ENCODE measurements at places on chromosomes 1 and 21.
A peak's percentile ranks its signal among the peaks of the same experiment; 100 is the strongest.

GRCh38 chr1:182484067-182484466, 34.1 kb downstream of the RGSL1 start:
- no peaks in the 10 kb centered on the region for H3K4me1 ChIP-seq
- H3K27ac ChIP-seq: no peak overlapping the region
- no peaks in the 10 kb centered on the region for H3K36me3 ChIP-seq

GRCh38 chr1:30378991-30379581, 344.3 kb downstream of the MATN1 start:
- no peaks in the 10 kb centered on the region for H3K36me3 ChIP-seq
- DNase-seq: no peak
- H3K4me3 ChIP-seq: no peak overlapping the region
- no peaks in the 10 kb centered on the region for H3K4me1 ChIP-seq
- no peaks in the 10 kb centered on the region for H3K27me3 ChIP-seq

GRCh38 chr1:8670371-8670818, 147.0 kb downstream of the RERE start:
- DNase-seq: no peak
- H3K27me3 ChIP-seq: no peaks in the 10 kb centered on the region
- no peak overlapping the region for H3K4me3 ChIP-seq
- H3K4me1 ChIP-seq: peaks cover 2% of the 10 kb centered on the region
- no peaks in the 10 kb centered on the region for H3K36me3 ChIP-seq

- H3K27me3 ChIP-seq: no peaks in the 10 kb centered on the region
- no peak overlapping the region for H3K4me3 ChIP-seq
- no peak for DNase-seq
- H3K36me3 ChIP-seq: no peaks in the 10 kb centered on the region
Observed at GRCh38 chr1:201791779-201792173, 37.2 kb upstream of the IPO9 start.

DNA sequence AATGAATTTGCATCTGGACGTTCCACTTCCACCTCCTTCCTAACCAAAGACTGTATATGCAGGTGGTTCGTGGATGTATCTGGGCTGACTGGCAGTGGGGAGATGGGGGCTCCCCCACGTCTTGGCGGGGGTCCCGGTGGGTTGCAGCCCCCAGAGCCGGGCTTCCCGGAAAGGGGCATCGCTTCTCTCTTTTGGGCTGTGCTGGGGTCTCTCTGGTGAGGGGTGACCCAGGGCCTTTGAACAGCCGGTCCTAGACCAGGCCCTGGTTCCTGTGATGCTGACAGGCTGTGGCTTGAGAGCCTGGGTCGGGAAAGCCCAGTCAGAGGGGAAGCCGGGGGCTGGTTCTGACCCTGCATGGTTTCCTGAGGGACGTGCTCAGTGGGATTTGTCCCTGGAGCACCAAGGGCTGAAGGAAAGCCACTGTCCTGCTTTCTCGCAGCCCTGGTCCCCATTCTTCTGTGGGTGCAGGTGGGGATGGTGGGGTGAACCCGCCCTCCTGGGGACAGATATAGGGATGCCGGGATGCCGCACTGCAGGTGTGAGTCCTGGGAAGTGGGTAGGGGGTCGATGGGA, 29.8 kb downstream of the COL18A1 start:
- peaks cover 4% of the 10 kb centered on the region for H3K4me1 ChIP-seq
- peaks cover 4% of the 10 kb centered on the region for H3K27me3 ChIP-seq
- DNase-seq: no peak
- no peak overlapping the region for H3K4me3 ChIP-seq
- no peaks in the 10 kb centered on the region for H3K36me3 ChIP-seq

GRCh38 chr1:84971957-84972356, 25.0 kb downstream of the MCOLN2 start:
- no peak for DNase-seq
- H3K27me3 ChIP-seq: no peaks in the 10 kb centered on the region
- no peak overlapping the region for H3K4me3 ChIP-seq
- no peak overlapping the region for H3K27ac ChIP-seq
- no peaks in the 10 kb centered on the region for H3K36me3 ChIP-seq
- H3K4me1 ChIP-seq: no peaks in the 10 kb centered on the region

DNA sequence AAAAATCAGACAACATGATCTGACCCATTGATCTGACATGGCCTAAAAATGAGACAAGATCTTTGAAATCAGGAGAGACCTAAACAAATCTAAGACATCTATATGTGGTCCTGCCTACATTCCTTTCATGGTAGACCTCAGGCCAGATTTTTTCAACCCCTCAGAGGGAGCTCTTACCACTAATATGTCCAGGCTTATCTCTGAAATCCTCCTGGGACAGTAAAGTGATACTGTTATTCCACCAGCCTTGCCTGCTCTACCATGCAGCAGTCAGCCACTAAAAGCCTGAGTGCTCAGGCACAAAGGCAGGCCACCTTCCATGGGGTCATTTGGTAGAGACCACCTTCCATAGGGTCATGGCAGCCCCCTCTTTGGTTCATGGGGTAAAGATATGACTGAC, 126.9 kb downstream of the TBX15 start:
- DNase-seq: no peak
- no peaks in the 10 kb centered on the region for H3K4me1 ChIP-seq
- H3K36me3 ChIP-seq: no peaks in the 10 kb centered on the region
- no peaks in the 10 kb centered on the region for H3K27me3 ChIP-seq
- no peak overlapping the region for H3K27ac ChIP-seq

GRCh38 chr1:14334336-14335176, 263.9 kb upstream of the KAZN start:
- H3K36me3 ChIP-seq: no peaks in the 10 kb centered on the region
- H3K27ac ChIP-seq: peak overlapping the region; percentile 78
- no peaks in the 10 kb centered on the region for H3K27me3 ChIP-seq
- peak; percentile 36 for DNase-seq

DNA sequence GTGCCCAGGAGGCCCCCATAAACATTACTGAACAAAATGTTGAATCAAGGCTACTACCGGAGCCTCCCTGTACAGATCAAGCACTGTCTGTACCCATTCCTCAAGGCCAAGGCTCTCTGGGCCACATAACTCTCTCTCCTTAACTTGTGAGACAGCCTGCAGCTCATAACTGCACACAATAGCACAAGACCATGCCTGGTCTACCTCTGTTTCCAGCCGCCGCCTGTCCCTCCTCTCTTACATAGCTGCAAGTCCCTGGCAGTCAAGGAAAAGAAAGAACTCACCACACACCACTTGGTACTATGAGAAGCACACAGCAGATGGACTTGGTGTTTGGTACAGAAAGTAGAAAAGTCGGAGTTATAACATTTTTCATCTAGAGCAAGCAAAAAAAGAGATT, 91.1 kb downstream of the SSBP3 start:
- peaks cover 52% of the 10 kb centered on the region for H3K36me3 ChIP-seq
- no peaks in the 10 kb centered on the region for H3K27me3 ChIP-seq
- no peak overlapping the region for H3K4me3 ChIP-seq

DNA sequence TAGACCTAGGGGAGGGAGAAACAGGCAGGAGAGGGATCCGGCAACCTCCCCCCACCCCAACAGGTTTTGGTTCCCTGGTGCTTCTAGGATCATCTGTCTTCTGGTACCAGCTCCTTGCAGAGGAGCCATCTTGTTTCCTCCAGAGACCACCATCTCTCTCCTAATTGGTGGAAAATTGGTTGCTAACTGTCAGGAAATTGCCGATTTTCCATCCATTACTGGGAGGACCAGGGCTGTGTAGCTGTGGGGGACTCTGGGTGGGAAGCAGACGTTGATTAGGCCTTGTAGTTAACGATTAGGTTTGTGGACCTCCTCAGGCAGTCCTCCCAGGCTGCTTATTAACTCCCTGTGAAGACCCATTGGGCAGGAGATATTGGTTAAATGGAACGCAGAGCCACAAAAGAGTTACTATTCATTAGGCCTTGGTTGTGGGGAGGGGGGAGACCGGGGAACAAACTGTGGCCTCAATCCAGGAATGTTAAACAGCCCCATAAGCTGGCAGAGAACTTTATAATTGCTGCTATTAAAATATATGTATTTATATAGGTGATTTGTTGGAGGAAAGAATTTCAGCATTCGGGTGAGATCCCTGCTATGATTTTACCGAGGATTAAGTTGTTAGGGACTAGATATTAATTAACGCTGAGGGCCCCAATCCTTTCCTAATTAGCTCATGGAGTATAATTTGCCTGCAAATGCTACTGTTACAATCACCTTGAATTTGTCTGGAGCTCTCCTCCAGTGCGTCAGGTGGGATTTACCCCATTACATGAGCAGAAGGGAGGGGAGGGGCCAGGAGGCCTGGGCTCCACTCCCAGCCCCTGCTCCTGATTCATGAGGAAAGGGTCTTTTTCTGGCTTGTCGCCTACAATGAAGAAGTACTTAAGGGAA, 61.2 kb upstream of the TRABD2B start:
- no peaks in the 10 kb centered on the region for H3K36me3 ChIP-seq
- DNase-seq: no peak
- H3K27me3 ChIP-seq: no peaks in the 10 kb centered on the region
- no peak overlapping the region for H3K4me3 ChIP-seq
- no peaks in the 10 kb centered on the region for H3K4me1 ChIP-seq
- no peak overlapping the region for H3K27ac ChIP-seq
